ENCODE measurements at places on chromosomes 4 and X. TPM values are rescaled to one million over a fixed set of nuclear protein-coding genes. Genes with fewer than 3 reads are reported as not detected.

DDX60 gene
- polyA plus RNA-seq = 18.9 TPM

DNA sequence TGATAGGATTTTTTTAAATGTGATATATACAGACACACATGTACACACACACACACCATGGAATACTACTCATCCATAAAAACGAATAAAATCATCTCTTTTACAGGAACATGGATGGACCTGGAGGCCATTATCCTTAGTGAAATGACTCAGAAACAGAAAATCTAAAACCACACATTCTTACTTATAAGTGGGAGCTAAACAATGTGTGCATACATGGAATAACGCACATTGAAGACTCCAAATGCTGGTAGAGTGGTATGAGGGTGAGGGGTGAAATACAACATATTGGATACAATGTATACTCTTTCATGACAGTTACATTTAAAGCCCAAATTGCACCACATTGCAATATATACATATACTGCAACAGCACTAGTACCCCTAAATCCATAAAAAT, 120.2 kb upstream of the ADGRL3 start:
- no peak overlapping the region for H3K4me3 ChIP-seq
- H3K4me1 ChIP-seq = no peaks in the 10 kb centered on the region
- no peaks in the 10 kb centered on the region for H3K27me3 ChIP-seq
- H3K27ac ChIP-seq = no peak overlapping the region
- DNase-seq = no peak

RADX gene
- polyA plus RNA-seq = 7.6 TPM

GRCh38 chr4:4311193-4311592, 21.1 kb downstream of the ZBTB49 start:
- no peak overlapping the region for H3K4me3 ChIP-seq
- no peak for DNase-seq
- H3K4me1 ChIP-seq = no peaks in the 10 kb centered on the region
- H3K27me3 ChIP-seq = no peaks in the 10 kb centered on the region
- peaks cover 28% of the 10 kb centered on the region for H3K36me3 ChIP-seq

Data from thymus (tissue), 14 donors.